ENCODE measurements at places on chromosomes 2 and 18. TPM values are rescaled to one million over a fixed set of nuclear protein-coding genes. Genes with fewer than 3 reads are reported as not detected.

Gene SNTG2
- total RNA-seq = 2.8 TPM

Gene NEB
- total RNA-seq = 0.68 TPM

Gene CCDC74B
- total RNA-seq = 9.7 TPM

DNA sequence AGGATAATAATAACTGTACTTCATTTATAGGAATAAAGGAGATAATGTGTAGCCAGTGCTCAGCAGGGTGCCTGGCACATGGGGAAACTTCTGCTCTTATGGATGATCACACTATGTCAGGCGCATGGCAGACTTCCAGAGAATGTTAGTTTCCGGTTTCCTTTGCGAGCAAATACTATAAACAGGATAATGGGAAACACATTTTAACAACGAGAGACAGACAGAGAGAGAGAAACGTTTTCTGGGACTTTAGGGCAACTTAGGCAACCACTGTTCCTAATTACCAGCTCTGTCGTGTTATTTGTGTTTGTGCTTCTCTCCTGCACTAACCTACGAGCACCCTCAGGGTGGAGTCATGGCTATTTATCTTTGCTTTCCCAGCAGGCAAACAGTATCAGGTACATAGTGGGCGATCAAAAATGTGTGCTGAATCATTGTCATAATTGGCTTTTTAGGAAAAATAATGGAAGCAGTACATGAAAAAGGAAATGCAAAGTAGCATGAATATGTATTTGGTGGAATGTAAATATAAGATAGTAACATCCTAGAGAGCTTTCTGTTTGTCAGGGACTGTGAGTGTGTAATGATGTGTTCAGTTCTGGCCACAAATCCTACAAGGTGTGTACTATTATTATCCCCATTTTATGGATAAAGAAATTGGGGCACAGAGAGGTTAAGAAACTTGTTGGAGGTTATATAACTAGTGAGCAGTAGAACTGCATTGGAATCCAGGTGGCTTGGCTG is 36.8 kb upstream of the IGFBP2 start:
- no peak overlapping the region for H3K4me3 ChIP-seq
- no peak overlapping the region for H3K27ac ChIP-seq
- no peak for DNase-seq
- H3K36me3 ChIP-seq = no peaks in the 10 kb centered on the region

DNA sequence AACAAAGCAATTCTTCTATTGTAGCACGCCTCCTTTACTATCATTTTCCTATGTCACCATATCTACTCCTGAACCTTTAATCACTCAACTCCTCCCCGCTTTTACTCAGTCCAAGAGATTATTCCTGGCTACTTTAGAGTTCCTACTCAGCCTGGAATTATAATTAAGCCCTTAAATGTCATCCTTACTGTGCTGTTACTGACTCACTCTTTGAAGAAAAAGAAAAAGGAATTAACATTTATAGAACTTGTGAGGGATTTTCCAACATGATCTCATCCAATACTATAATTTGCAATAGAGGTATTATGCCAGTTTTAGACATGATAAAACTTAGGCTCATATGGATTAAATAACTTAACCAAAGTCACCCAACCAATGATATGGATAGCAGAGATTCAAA is 61.7 kb downstream of the CCDC88A start:
- no peaks in the 10 kb centered on the region for H3K27me3 ChIP-seq
- no peak overlapping the region for H3K27ac ChIP-seq
- no peak overlapping the region for H3K4me3 ChIP-seq
- no peaks in the 10 kb centered on the region for H3K36me3 ChIP-seq
